ENCODE measurements at places on chromosomes 1 and 21. TPM values are rescaled to one million over a fixed set of nuclear protein-coding genes. Genes with fewer than 3 reads are reported as not detected.

Gene CSMD2
- total RNA-seq: not detected

GRCh38 chr1:243462929-243463697 is 207.3 kb downstream of the SDCCAG8 start:
- DNase-seq: no peak

DNA sequence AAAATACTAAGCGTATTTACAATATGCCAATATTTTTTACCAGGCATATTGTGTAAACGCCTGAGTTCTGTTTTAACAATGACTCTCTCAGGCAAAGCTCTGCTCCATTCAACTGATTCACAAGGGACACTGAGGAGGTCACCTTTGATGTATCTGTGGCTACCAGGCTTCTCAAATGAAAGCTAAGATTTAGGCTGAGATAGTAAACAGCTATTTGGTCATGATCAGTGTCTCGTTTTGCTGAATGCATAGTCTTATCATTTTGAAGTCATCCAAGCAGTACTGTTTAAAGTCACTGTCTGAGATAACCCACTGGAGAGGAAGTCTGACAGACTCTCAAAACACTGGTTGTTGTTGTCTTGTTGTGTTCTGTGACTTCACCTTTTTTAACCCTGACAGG is 13.7 kb upstream of the PLPPR5 start:
- DNase-seq: no peak

DNA sequence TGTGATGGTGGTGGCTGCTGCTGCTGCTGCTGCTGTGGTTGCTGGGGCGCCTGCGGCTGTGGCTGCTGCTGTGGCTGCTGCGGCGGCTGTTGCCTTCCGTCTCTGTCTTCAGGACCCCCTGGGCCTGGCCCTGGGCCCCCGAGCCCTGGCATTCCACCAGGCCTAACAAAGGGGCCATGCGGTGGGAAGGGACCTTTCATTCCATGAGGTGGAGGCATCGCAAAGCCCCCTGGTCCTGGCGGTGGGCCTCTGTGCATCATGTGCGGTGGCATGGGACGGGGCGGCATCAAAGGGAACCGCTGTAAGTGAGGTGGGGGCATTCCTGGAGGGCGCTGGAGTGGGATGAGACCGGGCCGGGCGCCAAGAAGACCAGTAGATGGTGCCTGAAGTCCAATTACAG is 12.4 kb downstream of the SOD1 start:
- no peak for DNase-seq

DNA sequence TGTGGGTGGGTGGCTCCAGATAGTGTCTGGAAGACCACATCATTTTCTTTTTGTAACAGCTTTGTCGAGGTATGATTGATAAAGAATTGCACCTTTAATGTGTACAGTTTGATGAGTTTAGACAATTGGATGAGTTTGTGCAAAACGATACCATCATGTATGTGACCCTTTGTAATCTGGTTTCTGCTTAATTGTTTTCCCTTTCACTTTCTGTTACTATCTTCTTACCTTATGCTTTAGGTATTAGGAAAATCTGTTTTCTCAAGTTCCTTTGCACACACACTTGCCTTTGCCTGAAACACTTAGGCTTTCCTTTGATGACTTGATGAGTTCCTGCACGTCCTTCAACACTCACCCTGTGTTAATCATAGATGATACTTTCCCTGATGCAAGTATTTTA is 6.8 kb downstream of the OR10Z1 start:
- no peak for DNase-seq

DNA sequence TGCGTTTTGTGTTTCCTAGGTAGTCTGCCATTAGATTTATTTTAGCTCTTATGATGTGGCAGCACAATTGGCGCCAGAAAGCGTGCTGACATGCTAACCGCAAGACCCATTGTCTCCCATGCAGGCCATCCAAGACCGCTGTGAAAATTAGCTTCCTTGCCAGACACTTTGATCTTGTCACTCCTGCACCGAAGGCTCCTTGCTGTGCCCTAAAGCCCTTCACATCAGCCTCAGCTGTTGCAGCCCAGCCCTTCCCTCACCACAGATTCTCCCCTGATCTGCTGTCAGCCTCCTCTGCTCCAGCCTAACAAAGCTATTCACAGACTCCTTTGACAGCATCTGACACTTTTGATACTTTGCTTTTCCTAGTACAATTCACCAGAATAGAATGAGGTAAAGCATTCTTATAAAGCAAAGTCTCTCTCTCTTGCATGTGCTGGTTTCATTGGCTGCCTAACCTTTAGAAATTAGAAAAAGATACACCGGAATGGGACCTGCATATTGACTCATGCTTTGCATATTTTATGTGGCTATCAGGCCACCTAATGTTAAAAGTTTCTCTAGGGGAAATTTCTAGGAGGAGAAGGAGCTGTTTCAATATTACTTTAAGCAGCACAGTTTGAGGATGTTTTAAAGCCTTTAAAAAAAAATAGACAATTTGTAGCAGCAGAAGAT is 280.3 kb upstream of the FMN2 start:
- peak; percentile 80 for DNase-seq

Gene HPDL
- 0.23 TPM for total RNA-seq

DNA sequence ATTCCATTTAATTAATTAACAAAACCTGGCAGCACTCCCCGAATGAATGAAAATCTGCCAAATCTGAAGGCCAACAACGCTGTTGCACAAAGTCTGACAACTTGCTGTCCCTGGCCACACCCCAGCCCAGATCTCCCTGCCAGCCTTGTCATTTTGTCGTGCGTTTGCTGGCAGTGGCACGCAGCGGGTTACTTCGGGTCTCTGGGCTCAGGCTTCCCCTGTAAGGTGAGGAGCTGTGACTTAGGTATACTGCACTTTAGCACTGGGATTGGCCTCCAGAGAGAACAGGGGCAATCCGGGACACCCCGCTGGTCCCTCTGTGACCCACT is 34.3 kb upstream of the SIM2 start:
- no peak for DNase-seq
